ENCODE measurements at places on chromosomes 3 and 15. TPM values are rescaled to one million over a fixed set of nuclear protein-coding genes. Genes with fewer than 3 reads are reported as not detected.

The HERC2 gene
- 55.5 TPM for total RNA-seq

The SH3BP5 gene
- total RNA-seq, result 13.9 TPM

The SMCO1 gene
- total RNA-seq, result not detected

The ISLR2 gene
- total RNA-seq, result 0.05 TPM

The ARNT2 gene
- total RNA-seq, result 3.0 TPM

The CCR3 gene
- total RNA-seq, result not detected

GRCh38 chr15:56749982-56750381 lies 16.7 kb upstream of the ZNF280D start:
- DNase-seq, result no peak

DNA sequence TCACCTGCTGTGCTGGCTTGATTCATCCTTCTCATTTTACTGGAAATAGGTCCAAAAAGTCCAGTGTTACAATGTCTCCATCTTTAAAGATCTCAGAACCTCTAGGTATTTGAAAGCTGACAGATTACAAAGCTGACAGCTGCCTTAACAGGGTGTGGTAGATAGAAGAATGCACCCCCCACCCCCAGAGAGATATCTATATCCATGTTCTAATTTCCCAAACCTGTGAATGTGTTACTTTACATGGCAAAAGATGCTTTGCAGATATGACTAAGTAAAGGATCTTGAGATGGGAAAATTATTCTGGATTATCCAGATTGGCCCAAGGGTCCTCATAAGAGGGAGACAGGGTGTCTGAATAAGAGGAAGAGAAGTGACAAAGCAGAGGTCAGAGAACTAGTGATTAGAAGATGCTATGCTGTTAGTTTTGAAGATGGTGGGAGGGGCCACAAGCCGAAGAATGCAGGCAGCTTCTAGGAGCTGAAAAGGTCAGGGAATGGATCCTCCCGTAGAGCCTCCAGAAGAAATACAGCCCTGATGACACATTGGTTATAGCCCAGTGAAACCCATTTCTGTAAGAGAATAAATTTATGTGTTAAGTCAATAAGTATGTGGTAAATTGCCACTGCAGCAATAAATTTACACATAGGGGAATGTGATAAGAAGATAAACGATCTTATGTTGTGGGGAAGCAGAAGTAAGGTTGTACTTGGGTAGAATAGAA lies 21.5 kb upstream of the FSTL1 start:
- DNase-seq, result no peak

- DNase-seq, result peak; percentile 63
Measured at GRCh38 chr3:133663569-133664313, 2.0 kb upstream of the TOPBP1 start.

GRCh38 chr3:50525191-50525910 lies 21.9 kb upstream of the CACNA2D2 start:
- DNase-seq, result no peak

- DNase-seq, result no peak
Measured at GRCh38 chr15:85408270-85408746, 27.9 kb downstream of the AKAP13 start.

- DNase-seq, result no peak
Measured at GRCh38 chr3:53705774-53706173, 140.4 kb downstream of the CHDH start.

- no peak for DNase-seq
Measured at GRCh38 chr3:120103276-120103675, 9.0 kb upstream of the GSK3B start.

DNA sequence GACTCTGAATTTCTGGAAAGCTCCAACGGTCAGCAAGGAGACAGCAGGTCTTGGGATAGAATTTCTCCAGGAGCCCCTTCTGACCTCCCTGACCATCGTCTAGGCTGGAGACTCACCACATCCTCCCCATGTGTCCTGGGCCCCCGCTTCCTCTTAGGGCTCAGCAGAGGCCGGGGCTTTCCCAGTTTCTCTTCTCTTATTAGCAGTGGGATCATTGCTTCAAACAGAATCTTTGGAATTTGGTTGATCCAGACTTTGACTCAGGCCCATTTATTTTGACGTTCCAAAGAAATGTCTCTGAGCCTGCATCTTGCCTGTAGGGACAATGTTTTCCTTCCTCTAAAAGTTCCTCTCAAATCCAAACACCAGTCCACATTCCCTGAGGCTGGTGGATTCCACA lies 38.4 kb upstream of the SLC6A6 start:
- DNase-seq, result no peak

DNA sequence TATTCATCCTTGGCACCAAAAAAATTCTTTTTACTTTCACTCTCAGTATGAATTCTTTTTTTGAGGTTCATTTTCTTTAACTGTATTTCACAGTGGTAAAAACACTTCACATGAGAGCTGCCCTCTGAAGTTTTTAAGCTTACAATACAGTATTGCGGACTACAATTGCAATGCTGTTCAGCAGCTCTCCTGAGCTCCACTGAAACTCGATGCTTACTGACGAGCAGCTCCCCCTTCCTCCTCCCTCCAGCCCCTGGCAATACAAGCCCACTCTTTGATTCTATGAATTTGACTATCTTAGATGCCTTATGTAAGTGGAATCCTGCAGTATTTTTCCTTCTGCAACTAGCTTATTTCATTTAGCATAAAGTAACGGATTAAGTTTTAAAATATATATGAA lies 183.4 kb downstream of the ADAMTS17 start:
- DNase-seq, result no peak

DNA sequence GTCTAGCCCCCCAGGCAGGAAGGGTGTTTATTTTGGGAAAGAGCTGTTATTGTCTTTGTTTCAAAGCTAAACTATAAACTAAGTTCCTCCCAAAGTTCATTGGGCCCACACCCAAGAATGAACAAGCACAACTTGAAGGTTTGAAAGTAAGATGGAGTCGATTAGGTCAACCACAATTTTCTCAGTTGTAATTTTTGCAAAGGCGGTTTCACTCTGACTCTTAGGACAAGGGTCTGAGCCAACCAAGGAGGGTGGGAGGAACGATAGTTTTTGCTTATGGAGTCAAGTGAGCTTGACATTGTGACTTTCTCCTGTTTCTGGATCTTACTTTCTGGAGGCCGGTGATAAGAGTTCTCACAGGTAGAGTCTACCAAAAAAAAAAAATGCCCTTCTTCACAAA lies 5.8 kb upstream of the ZNF770 start:
- DNase-seq, result no peak
